Breast epithelium (tissue), 4 donors: ENCODE measurements at places on chromosomes 1 and 21. TPM values are rescaled to one million over a fixed set of nuclear protein-coding genes. Genes with fewer than 3 reads are reported as not detected.

DNA sequence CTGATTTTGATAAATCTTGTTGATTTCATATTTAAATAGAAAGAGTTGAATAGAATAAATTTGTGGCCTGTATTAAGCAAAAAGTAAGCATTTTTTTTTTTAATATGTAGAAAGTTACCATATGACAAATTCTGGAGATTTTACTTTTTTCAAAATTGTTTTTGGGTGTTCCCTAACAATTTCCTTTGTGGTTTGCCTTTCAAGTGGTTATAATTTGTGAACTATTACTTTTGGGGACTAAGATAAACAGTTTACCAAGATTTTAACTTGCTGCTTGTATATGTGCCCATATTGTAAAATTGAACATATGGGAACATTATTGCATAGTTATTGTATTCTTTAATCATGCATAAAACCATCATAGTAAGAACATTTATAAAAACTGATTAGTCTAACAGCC is 34.6 kb downstream of the SLC30A7 start:
- no peak for DNase-seq

DNA sequence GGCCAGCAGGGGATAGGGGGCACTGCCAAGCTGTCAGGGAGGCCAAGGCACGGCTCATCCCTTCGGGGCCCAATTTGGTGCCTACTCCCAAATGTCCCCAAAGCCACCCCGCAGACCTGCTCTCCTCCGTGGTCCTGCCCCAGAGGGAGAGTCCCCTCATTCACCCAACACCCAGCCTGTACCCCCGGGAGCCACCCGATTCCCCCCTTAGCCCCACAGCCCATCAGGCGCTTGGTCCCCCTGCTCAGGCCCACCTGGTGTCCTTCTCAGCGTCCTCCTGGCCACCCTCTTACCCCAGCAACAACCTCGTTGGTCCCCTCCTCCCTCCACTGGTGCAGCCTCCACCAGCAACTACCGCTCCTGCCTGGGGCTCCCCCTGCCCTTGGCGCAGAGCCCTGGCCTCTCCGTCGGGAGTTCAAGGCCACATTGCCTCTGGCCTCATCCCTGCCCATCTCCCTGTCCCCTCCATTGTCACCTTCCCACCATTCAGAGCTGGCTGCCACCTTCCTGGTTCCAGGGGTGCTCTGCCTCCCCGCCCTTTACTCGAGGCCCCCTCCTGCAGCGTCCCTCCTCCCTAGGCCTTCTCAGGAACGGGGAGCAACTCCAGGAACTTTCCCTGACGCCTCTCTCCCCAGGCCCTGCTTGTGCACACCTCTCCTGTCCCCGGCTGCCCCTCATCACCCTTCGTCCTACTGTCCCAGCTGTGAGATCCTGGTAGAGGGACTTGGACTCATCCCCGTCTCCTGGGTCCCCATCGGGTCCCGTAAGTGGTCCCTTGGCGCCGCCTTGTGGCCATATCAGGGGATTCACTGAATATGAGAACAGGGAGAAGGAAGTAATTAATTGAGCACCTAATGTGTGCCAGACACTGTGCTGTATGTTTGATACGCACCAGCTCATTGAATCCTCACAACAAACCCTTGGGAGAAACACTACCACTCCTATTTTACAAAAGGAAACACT is 73.9 kb downstream of the RAP1GAP start:
- no peak for DNase-seq

Gene TENT5C
- 4.0 TPM for total RNA-seq

DNA sequence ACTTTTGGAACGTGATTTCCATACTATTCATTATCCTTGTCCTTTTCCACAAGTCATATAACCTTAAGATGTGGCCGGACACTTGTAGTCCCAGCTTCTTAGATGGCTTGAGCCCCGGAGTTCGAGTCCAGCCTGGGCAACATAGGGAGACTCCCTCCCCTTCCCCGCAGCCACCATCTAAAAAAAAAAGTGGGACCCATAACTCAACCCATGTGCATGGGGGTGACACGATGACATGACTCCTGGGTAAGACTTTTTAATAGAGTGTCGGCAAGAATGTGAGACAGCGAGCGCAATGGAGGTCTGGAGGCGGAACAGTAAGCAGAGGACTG is 25.7 kb downstream of the MIA3 start:
- DNase-seq: no peak

- no peak for DNase-seq
Observed at GRCh38 chr1:161962091-161962887, 61.4 kb downstream of the OLFML2B start.

GRCh38 chr1:72285074-72285425 is 2.7 kb upstream of the NEGR1 start:
- no peak for DNase-seq

Gene LENEP
- total RNA-seq: not detected

Gene PPM1J
- 5.3 TPM for total RNA-seq

DNA sequence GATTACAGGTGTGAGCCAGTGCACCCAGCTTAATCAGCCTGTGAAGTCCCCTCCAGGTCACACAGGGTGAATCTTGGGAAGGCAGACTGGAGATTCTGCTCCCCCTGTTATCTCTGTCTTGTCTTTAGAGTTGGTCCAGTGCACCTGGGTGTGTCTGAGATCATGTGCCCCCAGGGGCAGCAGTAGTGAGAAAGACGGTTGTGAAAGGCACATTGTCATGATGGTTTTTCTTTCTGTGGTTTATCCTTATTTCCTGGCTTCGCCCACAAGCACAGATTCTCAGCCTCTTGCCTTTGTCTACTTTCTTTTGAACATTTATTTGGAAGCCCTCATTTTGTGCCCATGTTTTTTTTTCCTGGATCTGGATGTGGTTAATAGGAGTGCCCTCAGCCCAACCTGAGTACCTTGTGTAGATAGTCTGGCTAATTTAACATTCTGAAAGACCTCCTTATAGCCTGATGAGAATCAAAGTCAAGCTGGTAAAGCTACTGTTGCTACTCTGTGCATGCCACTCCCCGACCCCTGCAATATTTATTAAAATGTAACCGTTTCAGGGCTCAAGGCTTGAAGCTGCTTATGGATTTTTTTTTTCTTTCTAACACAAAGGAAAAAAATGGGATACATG is 23.7 kb downstream of the UCK2 start:
- DNase-seq: peak; percentile 57

Gene LCE1F
- total RNA-seq: not detected

DNA sequence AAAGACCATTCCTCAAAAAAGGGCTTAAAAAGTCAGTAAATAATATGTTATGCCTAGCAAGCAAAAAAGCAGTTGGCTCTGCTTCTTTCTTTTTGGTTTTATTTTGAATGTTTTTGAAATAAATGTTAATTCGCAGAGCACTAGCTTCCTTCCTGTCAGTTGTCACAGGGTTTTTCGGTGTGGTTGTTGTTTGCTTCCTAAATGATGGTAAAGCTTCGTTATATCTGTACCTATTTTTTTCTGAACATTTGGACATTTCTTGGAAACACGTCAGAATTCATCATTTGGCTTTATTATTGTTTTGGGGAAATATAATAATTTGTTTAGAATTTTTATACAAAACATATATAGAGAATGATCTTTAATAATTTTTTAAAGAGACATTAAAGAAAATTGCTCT is 351.9 kb upstream of the SGIP1 start:
- DNase-seq: no peak

Gene HES3
- total RNA-seq: not detected

Gene PRR9
- not detected for total RNA-seq

DNA sequence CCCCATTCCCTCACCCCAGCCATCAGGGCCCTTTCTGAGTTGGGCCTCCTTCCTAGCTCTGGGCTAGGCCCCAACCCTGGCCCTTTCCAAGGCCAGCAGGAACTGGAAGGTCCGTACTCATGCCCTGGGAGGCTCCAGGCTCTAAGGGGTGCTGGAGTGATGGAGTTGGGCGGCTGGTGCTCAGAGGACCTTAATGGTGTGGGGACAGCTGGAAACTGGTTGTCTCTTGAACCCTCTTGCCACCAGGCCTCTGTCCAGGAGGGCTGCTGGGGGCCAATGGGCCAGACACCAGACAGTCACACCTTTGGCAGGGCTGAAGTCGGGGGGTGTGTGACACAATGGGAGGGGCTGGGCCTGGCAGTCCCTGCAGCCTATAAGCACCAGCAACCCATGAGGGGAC is 9.2 kb upstream of the PADI1 start:
- no peak for DNase-seq

Gene SPRR2B
- total RNA-seq: not detected

GRCh38 chr21:29187944-29188343 is 57.5 kb downstream of the MAP3K7CL start:
- DNase-seq: peak; percentile 76

DNA sequence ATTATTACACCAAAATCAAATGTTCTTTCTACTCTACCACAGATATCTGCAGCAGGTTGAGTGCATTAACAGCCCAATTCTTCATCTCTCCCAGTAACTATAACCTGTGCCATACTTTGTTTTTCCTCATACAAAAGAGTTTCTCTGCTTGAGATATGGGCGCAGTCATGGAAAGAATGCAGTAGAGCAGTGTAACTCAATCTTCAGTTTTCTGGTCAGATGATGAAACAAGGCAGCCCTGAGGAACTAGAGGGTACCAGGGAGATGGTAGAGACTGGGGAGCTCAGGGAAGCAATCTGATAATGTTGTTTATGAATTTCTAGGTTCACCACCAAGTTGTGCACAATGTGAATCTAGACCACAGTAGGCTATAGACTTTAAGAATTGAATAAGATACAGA is 39.6 kb downstream of the ASPM start:
- DNase-seq: no peak

Gene SH2D2A
- 5.4 TPM for total RNA-seq

GRCh38 chr1:72184099-72184701 is 98.1 kb downstream of the NEGR1 start:
- no peak for DNase-seq

Gene PRDM16
- total RNA-seq: 3.6 TPM

Gene HOOK1
- 0.16 TPM for total RNA-seq

DNA sequence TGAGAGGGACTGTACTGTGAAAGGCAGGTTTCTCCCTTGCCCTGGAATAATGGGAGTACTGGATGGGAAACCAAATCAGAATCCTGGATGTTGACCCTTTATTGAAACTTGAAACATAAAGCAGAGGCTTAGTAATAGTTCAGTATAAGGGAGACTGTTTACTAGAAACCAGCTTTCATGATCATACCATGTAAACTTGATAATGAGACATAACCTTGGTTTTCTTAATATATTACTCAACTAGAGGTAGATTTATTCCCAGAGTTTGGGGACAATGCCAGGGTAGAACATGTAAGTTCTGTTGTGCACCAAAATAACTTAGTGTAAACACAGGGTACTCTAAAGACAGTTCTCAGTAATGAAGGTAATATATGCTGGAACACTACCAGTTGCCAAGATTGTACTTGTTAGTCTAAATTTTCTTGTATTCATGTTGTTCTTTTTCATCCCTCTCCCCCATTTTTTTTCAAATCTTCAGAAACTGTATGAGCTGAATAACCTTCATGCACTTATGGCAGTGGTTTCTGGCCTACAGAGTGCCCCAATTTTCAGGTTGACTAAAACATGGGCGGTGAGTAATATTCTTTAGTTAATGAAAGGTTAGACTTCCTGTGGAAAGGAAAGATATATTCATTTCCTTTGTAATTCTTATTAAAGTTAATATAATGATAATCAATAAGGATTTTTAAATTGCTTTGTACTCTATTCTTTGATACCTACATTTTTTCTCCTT is 49.6 kb downstream of the ANGPTL1 start:
- no peak for DNase-seq

DNA sequence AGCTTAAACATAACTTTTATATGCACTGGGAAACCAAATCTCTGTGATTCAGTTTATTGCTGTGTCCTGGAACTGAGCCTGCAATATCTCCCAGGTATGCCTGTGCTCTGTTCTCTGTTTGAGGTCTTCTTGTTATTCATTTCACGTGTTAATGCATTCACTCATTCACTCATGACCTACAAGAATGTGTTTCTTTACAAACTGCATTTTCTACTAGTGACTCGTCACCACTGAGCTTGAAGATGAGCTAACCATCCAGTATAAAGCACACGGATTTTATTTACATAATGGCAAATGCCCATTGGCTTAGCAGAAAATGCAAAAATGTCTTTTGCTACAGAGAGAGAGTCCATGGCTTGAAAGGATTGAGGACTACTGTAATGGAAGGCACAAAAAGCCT is 75.0 kb upstream of the DUSP10 start:
- DNase-seq: no peak

Gene CASZ1
- total RNA-seq: 1.1 TPM

Gene CLCA2
- total RNA-seq: 30.3 TPM

Gene MIGA1
- 30.3 TPM for total RNA-seq

DNA sequence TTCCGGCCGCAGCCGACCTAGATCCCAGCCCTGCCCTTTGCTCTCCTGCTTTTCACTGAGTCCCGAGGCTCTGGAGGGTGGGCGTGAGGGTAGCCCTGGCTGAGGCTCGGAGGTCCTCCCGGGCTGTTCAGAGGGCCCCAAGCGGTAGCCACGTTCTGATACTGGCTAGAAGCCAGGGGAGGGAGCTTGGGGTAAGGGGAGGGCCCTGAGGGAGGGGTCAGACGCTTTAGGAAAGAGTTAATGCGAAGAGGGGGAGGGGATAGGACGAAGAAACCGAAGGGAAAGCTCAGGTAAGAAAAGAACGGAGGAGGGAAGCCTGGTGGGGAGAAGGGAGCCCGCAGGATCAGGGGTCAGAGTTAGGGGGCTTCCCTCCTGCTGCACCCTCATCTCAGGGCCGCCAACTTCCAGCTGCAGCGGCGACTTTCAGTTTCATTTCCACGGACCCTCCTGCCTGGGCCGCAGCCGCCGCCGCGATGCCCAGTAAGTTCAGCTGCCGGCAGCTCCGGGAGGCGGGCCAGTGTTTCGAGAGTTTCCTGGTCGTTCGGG is at the start of gene MOV10:
Gene MOV10, plus strand, starts transcription at position 220 of the 546 bp plus-strand sequence. Its CDS starts 254 bp downstream, at position 474.
- peak; percentile 76 for DNase-seq

Gene SAMSN1
- total RNA-seq: 15.4 TPM

GRCh38 chr1:198936371-198937083 is 297.7 kb downstream of the PTPRC start:
- DNase-seq: no peak

GRCh38 chr1:166907763-166908162 is 31.7 kb upstream of the TADA1 start:
- no peak for DNase-seq

Gene PKLR
- total RNA-seq: not detected

- DNase-seq: no peak
Observed at GRCh38 chr21:35394634-35395369, 345.7 kb upstream of the RUNX1 start.
